ENCODE measurements at places on chromosomes 16 and 17.

DNA sequence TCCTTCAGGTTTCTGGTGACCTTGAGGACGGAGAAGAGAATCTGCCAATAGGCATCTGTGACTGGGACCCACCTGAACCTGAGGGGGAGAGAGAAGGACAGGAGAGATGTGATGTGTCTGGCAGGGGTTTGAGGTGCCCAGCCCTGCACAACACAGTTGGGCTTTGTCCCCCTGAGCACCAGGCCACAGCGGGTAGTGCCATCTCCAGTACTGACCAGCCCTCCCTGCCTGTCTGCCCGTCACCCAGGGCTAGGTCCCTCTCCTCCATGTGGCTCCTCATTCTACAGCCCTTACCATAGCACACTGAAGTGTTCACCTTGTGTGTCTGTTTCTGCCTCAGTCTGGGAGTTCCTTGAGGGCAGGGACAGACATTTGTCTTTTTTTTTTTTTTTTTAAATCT, 30.8 kb downstream of the NLRP1 start:
- no peak for DNase-seq

GRCh38 chr16:84423416-84423837, 55.1 kb downstream of the ATP2C2 start:
- no peak for DNase-seq

DNA sequence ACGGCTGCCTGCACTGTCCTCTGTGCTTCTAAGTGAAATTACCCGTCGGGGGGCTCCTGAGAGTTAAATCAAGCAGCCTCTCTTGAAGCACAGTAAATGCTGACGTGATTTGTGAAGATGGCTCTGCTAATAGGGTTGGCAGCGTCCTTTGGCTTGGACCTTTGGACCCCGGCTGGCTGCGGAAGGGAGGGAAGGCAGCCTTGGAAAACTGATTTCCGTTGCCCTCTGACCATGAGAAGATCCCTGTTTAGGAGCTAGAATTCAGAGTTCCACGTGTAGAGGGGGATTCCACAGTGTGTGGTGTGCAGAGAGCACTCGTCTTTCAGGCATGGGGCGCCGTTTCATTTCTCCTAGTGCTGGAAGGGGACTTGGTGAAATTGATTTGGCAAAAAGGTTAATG, 640.8 kb downstream of the WWOX start:
- DNase-seq: no peak

GRCh38 chr17:13749166-13749890, 147.6 kb upstream of the HS3ST3A1 start:
- no peak for DNase-seq
